ENCODE measurements at places on chromosomes 1 and 21. TPM values are rescaled to one million over a fixed set of nuclear protein-coding genes. Genes with fewer than 3 reads are reported as not detected.

The FMN2 gene
- 30.8 TPM for total RNA-seq

The MSH4 gene
- total RNA-seq, result 0.77 TPM

The FMO2 gene
- total RNA-seq, result 5.7 TPM

The FAM89A gene
- total RNA-seq, result 42.7 TPM

The SIPA1L2 gene
- total RNA-seq, result 37.1 TPM

The LCE1C gene
- total RNA-seq, result not detected

The ESRRG gene
- 101 TPM for total RNA-seq

The DIO1 gene
- not detected for total RNA-seq

The WDTC1 gene
- total RNA-seq, result 48.7 TPM

The GBP1 gene
- 30.1 TPM for total RNA-seq

The ETV3 gene
- total RNA-seq, result 24.2 TPM

The RPS6KA1 gene
- 10.8 TPM for total RNA-seq

The PLA2G4A gene
- total RNA-seq, result 11.1 TPM

The GBP3 gene
- total RNA-seq, result 5.4 TPM

The KRTAP12-2 gene
- total RNA-seq, result not detected

The GPR157 gene
- total RNA-seq, result 2.5 TPM

The ASPM gene
- 20.5 TPM for total RNA-seq

The KRTAP19-3 gene
- total RNA-seq, result not detected

The CXADR gene
- total RNA-seq, result 57.9 TPM

The TCHH gene
- total RNA-seq, result 0.66 TPM

The TCHHL1 gene
- not detected for total RNA-seq

The SPATA1 gene
- total RNA-seq, result 1.8 TPM

The CHTOP gene
- 109 TPM for total RNA-seq

The MXRA8 gene
- 127 TPM for total RNA-seq

The AKNAD1 gene
- total RNA-seq, result 0.16 TPM

The PGLYRP3 gene
- not detected for total RNA-seq

The PTGER3 gene
- 4.8 TPM for total RNA-seq

The CAMK2N1 gene
- total RNA-seq, result 27.9 TPM

The CALML6 gene
- total RNA-seq, result 1.8 TPM

The SPATA45 gene
- not detected for total RNA-seq

The TRIM58 gene
- 7.0 TPM for total RNA-seq

The SYT2 gene
- 3.6 TPM for total RNA-seq

The BARHL2 gene
- 2.8 TPM for total RNA-seq

The ICOSLG gene
- total RNA-seq, result 1.6 TPM

The HAO2 gene
- not detected for total RNA-seq

The TINAGL1 gene
- total RNA-seq, result 68.1 TPM

The PTAFR gene
- 2.0 TPM for total RNA-seq

The CYP4B1 gene
- 2.5 TPM for total RNA-seq

The OR14C36 gene
- total RNA-seq, result not detected

The WRAP73 gene
- 26.2 TPM for total RNA-seq

The PPP1R12B gene
- total RNA-seq, result 121 TPM

The S100A3 gene
- total RNA-seq, result 1.0 TPM

The OR6N2 gene
- not detected for total RNA-seq

The WDR77 gene
- 31.8 TPM for total RNA-seq

The RSPO1 gene
- 6.0 TPM for total RNA-seq

The PLD5 gene
- 9.5 TPM for total RNA-seq

The FLG gene
- 1.3 TPM for total RNA-seq

The GCSAML gene
- 0.82 TPM for total RNA-seq

The IFI44L gene
- total RNA-seq, result 16.8 TPM

The PRRX1 gene
- total RNA-seq, result 100 TPM
